Stimulated activated CD8-positive, alpha-beta memory T cell treated with anti-CD3 and anti-CD28 coated beads, Interleukin-4, amount 100 ng/mL, for 1 hour (primary cell): ENCODE measurements at places on chromosomes 1 and 21.

DNA sequence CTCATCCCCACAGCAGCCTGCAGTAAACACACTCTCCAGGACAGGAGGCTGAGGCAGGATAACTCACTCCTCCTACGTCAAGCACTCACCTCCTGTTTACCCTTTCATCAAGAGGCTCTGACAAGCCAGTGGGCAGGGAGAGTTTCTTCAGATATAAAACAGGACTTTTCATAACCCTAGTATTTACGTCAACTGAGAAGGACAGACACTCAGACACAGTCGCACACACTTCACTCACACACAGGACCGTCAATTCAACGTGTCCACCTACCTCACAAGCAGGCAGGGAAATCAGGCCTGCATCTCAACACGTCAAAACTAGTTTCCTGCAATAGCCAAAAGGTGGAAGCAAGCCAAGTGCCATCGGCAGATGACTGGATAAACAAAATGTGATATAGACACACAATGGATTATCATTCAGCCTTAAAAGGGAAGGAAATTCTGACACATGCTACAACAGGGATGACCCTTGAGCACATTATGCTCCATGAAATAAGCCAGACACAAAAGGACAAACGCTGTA is 48.6 kb downstream of the ITPKB start:
- DNase-seq: no peak

DNA sequence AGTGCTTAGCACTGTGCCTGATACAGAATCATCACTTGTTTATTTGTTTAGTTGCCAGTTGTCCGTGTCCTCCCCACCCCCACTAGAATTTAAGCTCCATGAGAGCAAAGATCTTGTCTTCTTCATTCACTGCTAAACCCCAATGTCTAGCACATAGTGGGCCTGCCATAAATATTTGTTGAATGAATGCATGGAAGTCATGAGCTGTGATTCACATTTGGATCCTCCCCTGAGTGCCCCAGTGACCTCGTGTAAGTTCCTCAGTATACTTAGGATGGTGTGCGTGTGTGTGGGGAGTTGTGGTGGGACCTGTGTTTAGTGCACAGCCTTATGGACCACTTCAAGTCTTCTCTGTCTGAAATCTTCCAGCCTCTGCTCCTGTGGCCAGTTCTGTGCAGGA is 23.1 kb downstream of the IER5 start:
- no peak for DNase-seq

DNA sequence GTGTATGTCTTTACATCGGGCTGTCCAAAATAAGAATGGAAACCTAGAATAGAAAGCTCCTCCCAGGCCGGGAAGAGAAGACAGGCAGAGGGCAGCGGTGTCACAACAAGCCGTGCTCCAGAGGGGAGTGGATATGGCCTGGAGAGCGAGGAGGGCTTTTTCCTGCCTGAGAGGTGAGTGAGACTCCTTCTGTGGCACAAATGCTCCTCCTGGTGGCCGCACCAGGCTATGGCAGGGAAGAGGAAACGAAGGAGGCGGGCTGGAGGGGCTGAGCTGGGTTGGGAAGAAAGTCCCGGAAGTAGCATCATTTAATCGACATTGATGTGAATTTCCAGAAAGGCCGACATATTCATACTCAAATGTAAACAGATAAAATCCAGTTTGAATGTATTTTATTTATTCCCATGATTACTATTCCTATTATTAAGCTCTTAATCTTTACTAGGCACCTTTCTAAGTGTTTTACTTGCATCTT is 54.7 kb downstream of the MEF2D start:
- peak; percentile 63 for DNase-seq

- DNase-seq: no peak
Measured at GRCh38 chr21:18759751-18760161, 356.2 kb upstream of the TMPRSS15 start.

GRCh38 chr1:98385652-98386051 is 275.9 kb upstream of the SNX7 start:
- no peak for DNase-seq

DNA sequence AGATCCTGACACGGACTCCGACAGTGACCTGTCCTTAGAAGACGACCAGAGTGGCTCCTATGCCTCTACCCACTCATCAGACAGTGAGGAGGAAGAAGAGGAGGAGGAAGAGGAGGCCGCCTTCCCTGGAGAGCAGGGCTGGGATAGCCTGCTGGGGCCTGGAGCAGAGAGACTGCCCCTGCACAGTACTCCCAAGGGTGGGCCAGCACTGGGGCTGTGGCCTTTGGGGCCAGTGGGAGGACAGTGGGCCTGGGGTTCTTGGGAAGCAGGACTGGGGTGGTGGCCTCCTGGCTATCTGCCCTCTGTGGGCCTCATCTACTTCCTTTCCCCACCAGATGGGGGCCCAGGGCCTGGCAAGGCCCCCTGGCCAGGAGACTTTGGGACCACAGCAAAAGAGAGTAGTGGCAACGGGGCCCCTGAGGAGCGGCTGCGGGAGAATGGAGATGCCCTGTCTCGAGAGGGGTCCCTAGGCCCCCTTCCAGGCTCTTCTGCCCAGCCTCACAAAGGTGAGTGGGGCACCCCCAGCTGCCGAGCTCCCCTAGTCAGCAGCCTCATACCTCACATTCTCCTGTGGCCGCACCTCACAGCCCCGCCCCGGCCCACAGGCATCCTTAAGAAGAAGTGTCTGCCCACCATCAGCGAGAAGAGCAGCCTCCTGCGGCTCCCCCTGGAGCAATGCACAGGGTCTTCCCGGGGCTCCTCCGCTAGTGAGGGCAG is 10.0 kb downstream of the PSRC1 start:
- DNase-seq: no peak

DNA sequence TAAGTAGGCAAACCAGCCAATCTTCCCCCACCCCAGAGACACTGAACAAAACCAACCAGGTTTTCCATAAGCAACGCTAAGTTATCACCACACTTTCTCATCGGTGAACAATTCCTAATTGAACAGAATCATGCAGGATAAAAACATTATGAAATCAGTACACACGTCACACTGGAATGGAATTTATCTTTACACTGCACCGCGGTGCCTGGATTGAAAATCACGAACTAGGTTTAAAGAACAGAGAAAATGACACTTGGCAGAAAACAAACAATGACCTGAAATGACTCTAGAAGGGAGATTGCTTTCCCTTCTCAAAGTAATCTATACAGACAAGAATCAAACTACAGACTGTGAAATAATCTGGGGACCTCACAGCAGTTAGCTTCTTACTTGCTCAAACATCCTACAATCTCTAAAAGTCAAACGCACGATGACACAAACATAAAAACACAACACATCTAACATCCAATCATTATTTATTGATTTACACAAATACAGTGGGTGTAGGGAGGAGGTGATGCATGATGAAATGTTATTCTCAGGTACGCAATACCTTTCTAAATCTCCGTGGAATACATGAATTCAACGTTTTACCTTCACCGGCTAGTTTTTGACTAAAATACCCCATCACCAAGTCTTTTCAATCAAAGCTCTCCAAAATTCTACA is 1.9 kb downstream of the EIF4G3 start:
- no peak for DNase-seq

DNA sequence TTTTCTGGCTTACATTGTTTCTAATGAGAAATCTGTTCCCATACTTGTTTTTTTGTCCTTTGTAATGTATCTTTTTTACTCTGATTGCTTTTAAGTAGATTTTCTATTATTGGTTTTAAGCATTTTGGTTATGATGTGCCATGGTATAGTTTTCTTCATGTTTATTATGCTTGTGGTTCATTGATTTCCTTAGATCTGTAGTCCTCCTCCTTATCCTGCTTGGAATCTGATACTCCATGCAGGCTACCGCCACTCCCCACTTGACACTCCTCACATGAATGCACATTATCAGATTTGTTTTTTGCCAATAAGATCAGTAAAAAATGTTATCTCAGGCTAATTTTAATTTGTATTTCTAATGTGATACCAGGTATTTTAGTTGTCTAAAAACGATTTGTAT is 20.8 kb downstream of the UROD start:
- DNase-seq: no peak
